ENCODE measurements at places on chromosomes 4 and X.

GRCh38 chr4:158376106-158376840, 145.4 kb upstream of the RXFP1 start:
- no peak for DNase-seq

GRCh38 chr4:106264331-106264728, 51.7 kb downstream of the TBCK start:
- no peak for DNase-seq

DNA sequence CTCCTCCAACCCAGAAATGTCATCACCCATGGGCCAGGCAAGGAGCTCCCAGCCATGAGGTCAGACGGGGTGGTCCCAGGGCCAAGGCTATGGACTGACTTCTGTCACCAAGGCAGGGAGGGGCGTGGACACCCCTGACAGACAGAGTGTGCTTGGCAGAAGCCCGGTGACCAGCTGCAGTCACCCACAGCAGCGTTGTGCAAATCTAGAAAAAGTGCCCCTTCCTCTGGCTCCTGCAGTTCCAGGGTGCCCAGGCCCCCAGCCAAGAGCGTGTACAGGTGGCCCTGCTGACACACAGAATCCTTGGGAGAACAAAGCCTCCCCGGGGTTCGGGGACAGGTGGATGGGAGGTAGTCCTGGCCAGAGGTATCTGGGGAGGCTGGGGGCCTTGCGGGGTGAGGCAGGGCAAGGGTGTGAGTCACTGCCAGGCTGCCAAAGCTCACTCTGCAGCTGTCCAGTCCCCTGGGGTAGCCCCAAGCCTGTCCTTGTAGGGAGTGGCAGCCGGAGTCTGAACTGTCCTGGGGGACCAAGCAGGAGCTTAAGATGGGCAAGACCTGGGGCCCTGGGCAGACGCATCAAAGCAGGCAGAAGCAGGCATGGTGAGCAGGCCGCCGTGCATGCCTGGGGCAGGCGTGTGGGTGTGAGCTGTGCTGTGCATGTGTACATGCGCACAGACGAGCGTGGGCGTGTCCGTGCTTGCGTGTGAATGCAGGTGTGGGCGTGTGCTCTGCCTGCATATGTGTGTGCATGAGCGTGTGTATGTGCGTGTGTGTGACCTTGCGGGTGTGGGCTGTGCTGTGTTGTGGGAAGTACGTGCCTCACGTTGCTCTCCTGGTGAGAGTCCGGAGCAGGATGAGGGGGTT, 3.3 kb downstream of the MYL5 start:
- DNase-seq = no peak

DNA sequence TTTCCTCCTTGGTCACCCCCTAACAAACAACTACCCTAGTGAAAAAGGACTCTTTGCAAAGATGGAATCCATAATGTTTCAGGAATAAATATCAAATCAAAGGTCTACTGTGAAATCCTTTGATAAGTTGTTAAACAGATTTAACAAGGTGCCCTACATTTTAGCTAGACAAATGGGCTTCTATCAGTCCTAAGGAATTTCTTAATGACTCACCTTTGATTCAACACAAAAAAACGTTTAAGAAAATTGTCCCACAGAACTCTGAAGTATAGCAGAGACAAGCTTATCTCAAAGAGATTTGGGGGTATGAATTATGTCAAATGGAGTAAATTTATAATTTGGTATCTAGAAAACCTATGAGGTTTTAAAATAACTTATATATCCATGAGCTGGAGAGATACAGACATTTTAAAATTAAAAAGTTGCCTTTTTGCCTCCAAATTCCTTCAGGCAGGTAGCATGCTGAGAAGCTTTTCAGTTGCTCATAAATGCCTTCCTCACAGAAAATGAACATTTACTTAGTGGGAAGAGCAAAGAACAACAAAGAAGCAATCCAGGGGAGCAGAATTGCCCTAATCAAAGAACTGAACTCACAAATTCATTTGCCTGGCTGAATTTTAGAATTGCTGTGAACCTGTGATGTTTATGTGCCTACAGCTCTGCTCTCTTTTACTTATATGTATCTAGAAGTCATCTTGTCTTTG, 649.3 kb downstream of the STPG2 start:
- no peak for DNase-seq

DNA sequence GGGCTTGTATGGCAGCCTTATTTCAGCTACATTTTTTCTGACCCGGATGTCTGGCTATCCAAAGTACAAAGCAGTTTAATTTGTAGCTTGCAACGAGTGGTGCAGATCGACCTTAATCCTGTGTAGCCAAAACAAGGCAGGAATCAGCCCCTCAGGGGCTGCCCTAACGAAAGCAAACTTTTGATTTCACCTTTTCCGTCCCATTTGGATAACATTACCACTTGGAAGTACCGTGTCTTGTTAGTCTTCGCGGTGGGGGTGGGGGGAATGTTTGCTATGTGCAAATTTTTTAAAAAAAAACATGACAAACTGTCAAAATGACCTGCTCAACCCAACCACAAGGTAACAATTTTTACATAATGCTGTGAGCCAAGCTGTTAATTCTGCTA, 766 bp upstream of the DNAJB14 start:
- no peak for DNase-seq

DNA sequence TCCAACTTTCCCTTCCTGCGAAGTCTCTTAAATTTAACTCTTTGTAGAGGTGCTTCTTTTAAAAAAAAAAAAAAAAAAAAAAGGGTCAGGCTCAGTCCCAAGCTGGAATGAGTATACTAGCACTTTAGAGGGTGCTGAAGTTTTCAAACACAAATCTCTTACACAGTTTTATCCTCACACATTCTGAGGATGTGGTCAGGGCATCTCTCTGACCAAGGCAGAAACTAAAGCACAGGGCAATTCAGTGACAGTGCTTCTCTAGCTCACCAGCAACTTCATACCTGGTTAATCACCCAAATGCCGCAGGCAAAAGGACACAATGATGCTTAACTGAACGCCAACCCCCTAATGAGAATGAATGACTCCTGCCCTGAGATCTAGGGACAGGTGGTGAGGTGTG, 9.8 kb upstream of the PGM2 start:
- DNase-seq = no peak

- DNase-seq = no peak
Measured at GRCh38 chr4:26326791-26327190, 6.0 kb downstream of the RBPJ start.

DNA sequence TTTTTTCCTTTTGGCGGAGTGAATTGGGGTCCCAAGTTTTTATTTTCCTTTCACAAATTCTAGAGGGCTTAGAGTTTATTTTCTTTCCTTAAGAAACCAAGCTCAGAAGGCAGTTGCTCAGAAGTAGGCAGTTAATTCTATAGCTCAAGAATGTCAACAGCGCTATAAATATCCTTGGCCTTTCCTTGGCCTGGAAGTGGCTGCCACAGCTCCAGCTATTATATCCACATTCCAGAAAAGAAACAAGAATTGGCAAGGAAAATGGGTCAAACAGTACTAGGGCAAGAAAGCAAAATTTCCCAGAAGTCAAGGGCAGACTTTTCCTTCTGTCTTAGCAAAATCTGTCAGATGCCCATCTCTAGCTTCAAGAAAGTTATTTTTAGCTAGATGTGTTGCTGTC, 31.0 kb downstream of the SLC10A6 start:
- no peak for DNase-seq

DNA sequence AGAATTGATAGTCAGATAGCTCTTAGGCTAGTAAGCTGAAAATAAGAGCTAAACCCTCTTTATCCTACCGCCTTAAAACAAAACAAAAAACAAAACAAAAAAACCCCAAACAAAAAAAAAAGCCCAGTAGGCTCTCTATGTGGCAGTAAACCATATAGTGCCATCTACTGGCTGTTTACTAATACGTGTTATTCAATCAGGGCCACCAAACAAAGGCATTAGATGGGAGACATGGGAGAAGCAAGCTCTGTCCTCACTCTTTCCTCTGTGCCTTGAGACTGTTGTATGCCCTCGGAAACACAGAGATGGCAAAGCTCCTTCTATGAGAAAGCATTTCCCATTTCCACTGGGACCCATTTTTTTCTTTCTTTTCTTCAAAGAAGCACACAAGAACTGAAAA, 148.8 kb upstream of the MID1 start:
- no peak for DNase-seq

- DNase-seq = no peak
Measured at GRCh38 chr4:123043013-123043412, 120.6 kb upstream of the NUDT6 start.

DNA sequence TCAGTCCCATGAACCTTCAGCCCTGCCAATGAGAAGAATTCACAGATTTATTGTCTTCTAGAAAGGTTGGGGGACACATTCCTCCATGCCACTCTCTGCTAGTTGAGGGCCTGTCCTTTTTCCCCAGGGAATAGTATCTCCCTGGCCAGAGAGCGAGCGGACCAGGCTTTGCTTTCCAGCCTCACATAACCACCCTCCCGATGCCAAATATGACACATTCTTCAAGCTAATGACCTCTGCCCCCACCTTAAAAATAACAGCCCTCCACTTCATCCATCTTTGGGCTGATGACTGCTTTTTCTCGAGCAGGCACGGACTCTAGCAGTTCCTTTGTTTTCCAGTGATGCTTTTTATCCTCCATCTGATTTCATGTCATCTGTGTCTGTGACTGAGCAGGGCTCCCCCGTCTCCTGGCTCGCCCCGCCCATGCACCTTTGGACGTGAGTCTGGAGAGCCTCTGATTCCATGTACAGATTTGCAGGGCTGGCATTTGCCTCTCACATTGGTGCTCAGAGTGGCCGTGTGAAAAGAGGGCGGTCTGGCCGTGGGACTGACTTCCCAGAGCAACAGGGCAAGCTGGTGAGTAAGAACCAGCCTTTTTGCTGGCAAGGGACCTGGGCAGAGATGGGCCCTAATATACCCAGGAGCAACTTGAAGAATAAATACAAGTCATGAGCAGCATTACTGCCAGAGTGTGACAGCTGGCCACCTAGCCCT, 279.8 kb downstream of the BCOR start:
- DNase-seq = no peak

DNA sequence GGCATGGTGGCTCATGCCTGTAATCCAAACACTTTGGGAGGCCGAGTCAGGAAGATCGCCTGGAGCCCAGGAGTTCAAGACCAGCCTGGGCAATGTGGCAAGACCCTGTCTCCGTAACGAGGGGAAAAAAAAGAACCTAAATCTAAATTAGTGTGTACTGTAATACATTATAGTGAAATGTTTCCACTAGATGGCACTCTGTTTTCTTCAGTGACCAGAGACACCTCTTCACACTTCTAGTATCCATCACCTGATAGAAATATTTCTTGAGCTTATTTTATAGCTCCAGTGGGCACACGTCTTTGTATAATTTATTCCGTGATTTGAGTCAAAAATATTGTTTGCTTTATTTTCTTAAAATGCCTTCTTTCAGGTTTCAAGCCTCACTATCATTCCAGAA, 600.9 kb upstream of the DIPK2B start:
- peak; percentile 6 for DNase-seq

- DNase-seq = no peak
Measured at GRCh38 chr4:169818063-169818679, 60.4 kb upstream of the HPF1 start.

DNA sequence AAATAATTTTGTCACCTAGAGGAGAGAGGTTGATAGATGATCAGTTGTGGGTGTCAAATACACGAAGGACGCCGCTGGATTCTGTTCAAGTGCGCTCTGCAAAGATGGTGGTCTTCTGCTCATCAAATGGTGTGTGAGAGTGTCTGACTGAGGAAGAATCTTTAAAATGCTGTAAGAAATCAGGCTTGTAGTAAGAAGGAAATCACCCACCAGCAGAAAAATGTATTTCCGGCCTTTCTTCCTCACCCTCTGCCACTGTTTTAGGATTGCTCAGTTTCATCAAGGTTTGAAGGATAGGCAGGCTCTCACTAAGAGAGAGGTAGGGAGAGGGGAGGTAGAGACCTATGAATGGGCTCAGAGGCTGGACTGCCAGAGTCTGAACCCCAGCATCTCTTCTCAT, 28.7 kb downstream of the RHOH start:
- no peak for DNase-seq

- DNase-seq = no peak
Measured at GRCh38 chr4:5858020-5858769, 34.7 kb downstream of the CRMP1 start.

DNA sequence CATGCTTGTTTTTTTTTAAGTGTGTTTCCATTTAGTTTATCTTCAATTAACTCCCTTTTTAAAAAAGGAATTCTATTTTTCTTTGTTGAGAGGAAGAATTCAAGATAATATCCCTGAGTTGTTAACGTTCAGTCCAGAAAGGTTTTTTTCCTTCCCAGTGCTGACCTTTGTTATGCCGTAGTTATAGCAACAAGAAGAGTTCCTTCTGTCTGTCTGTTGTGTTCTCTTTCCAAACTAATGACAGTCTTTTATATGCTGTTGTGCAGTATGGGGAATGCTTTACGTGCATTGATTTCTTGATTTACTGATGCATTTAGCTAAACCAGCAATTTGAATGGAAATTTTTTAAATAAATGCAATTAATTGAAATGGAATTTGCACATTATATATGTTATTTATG, 6.6 kb upstream of the CXXC4 start:
- no peak for DNase-seq

- no peak for DNase-seq
Measured at GRCh38 chr4:105357258-105357980, 116.4 kb downstream of the PPA2 start.

DNA sequence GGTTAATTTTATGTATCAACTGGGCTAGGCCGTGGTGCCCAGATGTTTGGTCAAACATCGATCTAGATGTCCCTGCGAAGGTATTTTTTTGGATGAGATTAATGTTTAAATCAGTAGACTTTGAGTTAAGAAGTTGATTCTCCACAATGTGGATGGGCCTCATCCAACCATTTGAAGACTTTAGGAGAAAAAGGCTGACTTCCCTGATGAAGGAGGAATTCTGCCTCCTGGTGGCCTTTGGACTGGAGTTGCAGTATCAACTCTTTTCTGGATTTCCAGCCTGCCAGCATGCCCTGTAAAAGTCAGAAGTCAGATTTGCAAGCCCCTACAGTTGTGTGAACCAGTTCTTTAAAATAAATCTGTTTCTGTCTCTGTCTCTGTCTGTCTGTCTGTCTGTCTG, 91.4 kb downstream of the STK32B start:
- DNase-seq = no peak

- no peak for DNase-seq
Measured at GRCh38 chr4:118757761-118758251, 72.6 kb downstream of the METTL14 start.

- DNase-seq = no peak
Measured at GRCh38 chr4:92279296-92279695, 24.5 kb upstream of the GRID2 start.

GRCh38 chr4:32472918-32473317, 1752.7 kb downstream of the PCDH7 start:
- DNase-seq = no peak

DNA sequence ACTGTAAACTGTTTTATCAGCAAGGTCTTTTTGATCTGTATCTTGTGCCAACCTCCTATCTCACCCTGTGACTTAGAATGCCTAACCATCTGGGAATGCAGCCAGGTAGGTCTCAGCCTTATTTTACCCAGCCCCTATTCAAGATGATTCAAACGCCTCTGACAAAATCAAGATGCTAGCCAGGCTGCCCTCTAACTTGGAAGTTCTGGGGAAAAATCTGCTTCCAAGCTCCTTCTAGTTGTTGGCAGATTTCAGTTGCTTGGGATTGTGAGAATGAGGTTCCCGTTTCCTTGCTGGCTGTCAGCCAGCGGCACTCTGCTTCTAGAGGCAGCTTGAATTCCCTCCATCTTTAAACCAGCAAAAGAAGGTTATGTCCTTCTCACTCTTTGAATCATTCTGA, 34.7 kb downstream of the LUZP4 start:
- DNase-seq = no peak

- DNase-seq = peak; percentile 13
Measured at GRCh38 chrX:155767051-155767875, 113.9 kb upstream of the VAMP7 start.

GRCh38 chrX:49725923-49726904, 30.4 kb upstream of the PAGE1 start:
- no peak for DNase-seq
